CD4-positive, alpha-beta T cell treated with Interferon gamma for 1 hour (primary cell): ENCODE measurements at places on chromosomes 5 and 9.

GRCh38 chr9:110835404-110835803 lies 166.8 kb downstream of the MUSK start:
- no peak for DNase-seq

DNA sequence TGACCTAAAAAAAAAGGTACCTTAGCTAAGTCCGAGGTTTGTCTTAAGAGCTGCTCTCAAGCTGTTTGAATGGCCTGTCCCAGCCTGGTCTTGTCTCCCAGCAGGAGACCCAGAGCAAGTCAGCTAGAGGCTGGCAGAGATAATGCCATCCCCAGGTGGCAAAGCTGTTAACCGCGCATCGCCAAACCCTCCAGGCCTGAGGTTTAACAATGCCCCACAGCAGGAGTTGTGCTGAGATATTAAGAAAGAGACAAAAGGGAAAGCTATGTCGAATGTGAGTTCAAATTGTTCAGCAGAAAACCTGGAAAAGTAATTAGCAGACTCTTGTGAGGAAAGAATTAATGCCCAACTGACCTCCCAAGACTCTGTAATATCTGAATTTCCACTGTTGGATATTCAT lies 187.1 kb downstream of the FSTL4 start:
- no peak for DNase-seq

GRCh38 chr5:76604838-76605237 lies 18.4 kb downstream of the F2RL2 start:
- no peak for DNase-seq

- DNase-seq = no peak
Observed at GRCh38 chr9:121473229-121473628, 26.4 kb downstream of the GGTA1 start.

DNA sequence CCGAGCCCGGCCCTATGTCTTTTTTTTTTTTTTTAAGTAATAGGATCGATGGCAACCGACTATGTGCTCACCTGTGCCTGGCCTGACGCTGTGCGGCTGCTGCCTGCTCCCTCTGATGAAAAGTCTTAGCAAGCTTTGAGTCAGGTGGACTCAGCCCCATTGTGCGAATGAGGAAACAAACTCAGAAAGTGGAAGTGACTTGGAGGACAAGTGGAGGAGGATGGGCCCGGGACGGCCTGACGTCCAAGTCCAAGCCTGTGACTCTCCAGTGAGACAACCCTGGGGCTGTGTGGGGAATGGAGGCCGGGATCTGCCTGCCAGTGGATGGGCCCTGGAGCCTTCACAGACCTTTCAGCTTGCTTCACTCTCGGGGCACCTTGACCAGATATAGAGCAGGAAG lies 57.9 kb downstream of the EXD3 start:
- no peak for DNase-seq

DNA sequence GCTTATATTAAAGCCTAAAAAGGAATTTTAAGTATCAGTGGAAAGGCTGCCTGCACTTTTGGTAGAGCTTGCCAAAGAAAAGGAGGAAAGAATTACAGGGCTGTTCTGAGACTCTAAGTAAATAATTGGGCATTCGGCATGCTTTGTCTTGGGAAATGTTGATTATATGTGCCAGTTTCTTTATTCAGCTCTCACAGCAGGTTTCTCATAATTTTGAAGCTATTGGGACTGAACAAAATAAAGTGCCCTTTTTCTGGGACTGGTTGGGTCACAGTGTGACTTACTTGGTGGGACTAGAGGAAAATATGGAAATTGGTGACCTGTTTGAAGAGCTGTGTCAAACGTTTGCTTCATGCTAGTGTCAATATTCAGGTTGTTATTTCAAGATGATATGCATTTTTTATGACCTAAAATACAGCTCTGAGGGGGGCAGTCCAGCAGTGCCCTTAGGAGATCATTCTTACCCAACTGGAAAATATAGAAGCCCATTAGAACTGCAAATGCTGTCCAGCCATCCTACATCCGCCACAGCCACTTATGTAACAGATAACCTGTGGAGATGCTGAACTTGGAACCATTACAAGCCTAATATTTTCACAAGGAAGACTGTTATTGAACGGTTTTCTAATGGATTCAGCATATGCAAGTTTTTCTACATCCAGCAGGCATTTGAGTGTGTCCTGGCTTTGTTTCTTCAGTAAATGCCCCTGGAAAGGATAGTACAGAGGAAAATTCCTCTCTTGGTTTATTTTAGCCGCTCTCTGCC lies 122.4 kb downstream of the SNCAIP start:
- no peak for DNase-seq

DNA sequence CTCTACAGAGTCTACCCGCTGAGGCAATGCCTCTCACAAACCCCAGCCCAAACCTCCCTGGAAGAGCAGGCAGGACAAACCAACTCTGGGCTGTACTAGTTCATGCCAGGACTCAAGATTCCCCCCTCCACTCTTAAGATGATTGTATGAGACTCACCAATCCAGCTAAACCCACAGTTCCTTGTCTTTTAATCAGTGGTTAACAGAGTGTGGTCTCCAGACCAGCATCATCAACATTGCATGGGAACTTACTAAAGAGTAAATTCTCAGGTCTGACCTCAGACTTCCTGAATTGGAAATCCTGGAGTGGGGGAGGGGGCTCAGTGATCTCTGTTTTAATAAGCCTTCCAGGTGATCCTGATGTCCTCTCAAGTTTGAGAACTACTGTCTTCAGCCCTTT lies 240.9 kb downstream of the GAS1 start:
- no peak for DNase-seq

DNA sequence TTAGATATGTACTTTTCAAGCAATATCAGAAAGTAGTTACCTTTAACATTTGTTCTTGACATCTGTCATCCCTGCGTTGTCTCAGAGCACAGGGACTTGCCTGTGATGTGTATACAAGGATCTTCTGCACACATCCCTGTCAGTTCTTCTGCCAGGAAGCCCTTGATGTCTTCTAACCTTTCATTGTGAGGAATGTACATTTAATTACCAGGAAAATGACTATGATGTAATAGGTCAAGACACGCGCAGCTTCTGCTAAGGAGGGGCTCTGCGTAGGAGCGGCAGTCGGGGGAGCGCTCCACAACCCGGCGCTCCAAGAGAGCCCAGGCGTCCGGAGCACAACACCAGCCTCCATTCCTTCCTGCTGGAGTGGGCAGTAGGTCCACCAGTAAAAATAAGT lies 119.7 kb downstream of the IRX2 start:
- no peak for DNase-seq

DNA sequence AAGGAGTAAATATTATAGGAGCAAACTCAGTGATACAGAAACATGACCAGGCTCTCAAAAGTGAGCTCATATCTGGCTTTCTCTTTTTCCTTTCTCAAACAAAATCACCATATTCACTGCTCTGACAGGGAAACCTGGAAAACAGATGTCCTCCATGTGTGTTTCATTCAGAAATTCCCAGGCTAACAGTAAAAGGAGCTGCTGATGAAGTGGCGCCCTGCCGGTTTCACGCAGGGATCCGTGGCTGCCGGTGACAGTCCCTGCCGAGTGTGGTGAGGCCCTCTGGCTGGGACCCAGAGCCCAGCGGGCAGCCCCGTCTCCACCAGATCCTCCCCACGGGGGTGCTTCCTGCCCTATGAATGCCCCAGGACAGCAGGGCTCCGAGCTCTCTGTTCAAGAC lies 208.1 kb downstream of the GNA14 start:
- no peak for DNase-seq

DNA sequence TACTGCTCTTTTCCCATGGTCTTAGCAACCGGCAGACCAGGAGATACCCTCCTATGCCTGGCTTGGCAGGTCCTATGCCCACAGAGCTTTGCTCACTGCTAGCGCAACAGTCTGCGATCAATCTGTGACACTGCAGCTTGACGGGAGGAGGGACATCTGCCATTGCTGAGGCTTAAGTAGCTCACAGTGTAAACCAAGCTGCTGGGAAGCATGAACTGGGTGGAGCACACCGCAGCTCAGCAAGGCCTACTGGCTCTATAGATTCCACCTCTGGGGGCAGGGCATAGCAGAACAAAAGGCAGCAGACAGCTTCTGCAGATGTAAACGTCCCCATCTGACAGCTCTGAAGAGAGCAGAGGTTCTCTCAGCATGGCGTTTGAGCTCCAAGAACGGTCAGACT lies 40.4 kb downstream of the MCTP1 start:
- DNase-seq = no peak

GRCh38 chr5:55407059-55407684 lies 99.4 kb downstream of the MTREX start:
- no peak for DNase-seq
